ENCODE measurements at places on chromosomes 4 and X.

DNA sequence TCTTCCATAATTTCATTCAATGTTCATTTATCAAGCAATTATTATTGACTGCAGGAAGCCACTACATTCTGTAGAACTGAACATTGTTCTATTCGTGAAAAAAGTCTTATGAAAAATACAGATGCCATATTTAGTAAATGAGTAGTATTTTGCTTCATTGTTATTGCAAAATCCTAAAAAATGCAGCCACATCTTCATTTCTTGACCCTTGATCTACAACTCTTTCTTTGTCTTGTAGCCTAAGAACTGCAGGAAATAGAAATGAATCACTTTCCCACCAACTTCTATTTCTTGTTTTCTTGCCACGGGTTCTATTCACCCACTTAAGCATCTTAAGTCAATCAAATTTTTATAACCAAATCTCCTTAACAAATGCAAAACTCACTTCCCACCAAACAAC lies 63.3 kb downstream of the KCNIP4 start:
- no peak for DNase-seq

DNA sequence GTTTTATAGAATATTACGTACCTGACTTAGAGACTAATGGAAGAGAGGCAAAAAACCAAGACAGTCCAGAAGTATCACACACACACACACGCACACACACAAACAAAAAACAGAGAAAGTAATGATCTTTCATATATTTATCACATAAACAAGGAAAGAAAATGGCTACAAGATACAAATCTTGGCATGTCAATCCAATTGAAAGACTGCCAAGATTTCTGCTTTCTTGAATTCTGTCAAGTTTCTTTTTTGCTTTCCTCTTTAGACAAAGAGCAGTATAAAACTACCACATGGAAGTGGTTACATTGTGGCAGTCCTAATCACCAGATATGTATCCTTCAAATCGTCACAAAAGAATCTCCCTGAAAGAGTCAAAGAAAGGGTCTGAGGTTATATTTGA lies 2097.4 kb upstream of the AGA start:
- DNase-seq, result no peak

DNA sequence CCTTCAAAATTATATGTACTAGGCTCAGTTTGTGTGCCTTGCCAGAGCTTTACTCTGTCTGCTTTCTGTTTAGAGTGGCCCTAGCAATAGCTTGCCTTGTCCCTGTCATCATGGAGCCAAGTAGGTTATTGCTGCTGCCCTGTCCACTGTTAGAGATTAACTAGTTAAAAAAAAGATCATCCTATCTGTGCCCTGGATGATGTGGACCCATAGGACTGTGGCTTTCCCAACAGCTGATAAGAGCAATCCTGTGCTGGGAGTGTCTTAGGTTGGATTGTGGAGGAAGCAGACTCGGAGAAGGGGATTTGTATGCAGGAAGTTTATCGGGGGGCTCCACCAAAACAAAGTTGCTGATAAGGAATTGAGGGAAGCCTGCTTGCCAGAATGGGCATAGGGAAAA lies 23.8 kb downstream of the PPP1R2C start:
- DNase-seq, result no peak

DNA sequence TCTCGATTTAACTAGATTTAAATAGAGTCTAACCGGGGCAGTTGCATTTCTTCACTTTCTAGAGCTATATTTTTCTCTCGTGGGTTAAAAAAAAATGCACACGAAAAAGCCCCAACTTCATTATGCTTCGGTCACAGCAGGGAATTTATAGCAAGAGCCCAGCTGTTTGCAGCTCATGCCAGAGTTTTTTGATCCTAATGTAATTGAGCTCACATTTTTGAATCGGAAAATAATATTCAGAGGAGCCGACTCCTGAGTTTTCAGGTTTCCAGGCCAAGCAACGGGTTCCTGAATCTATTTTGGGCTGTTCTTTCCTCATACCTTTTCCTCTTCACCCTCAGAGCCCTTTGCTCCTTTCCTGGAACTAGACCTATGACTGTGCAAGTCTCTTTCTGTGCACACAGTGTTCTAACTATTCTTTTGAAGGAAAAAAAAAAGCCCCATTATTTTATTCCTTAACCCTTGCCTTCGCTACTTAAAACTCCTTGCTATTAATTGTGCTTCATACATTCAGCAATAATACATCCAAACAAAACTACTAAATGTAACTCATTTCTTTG lies 27.5 kb upstream of the ESX1 start:
- DNase-seq, result no peak

- DNase-seq, result no peak
Observed at GRCh38 chr4:121535351-121535750, 154.5 kb upstream of the QRFPR start.
